ENCODE measurements at places on chromosomes 1 and 21. TPM values are rescaled to one million over a fixed set of nuclear protein-coding genes. Genes with fewer than 3 reads are reported as not detected.
A peak's percentile ranks its signal among the peaks of the same experiment; 100 is the strongest.

- DNase-seq = no peak
These were observed 35.1 kb downstream of the IL6R start for GRCh38 chr1:154440036-154440804.

DNA sequence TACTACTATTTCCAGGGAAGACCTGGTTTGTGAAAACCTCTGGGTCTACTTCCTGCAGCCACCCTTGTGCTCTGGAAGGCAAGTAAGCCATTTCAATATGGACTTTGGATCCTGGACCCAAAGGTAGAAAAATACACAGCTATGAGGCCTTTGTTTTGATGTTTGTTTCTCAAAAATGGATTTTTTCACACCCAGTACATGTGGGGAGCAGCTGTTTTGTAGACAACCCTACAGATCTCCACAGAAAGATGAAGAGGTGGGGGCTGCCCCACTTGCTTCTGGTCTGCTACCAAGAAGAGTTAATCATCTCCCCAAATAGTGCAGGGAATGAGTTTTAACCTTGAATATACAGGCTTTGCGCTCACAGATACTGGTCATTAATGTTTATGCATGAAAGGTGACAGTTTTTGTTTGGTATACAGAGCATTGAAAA lies 29.2 kb downstream of the ZNF281 start:
- no peak for DNase-seq

DNA sequence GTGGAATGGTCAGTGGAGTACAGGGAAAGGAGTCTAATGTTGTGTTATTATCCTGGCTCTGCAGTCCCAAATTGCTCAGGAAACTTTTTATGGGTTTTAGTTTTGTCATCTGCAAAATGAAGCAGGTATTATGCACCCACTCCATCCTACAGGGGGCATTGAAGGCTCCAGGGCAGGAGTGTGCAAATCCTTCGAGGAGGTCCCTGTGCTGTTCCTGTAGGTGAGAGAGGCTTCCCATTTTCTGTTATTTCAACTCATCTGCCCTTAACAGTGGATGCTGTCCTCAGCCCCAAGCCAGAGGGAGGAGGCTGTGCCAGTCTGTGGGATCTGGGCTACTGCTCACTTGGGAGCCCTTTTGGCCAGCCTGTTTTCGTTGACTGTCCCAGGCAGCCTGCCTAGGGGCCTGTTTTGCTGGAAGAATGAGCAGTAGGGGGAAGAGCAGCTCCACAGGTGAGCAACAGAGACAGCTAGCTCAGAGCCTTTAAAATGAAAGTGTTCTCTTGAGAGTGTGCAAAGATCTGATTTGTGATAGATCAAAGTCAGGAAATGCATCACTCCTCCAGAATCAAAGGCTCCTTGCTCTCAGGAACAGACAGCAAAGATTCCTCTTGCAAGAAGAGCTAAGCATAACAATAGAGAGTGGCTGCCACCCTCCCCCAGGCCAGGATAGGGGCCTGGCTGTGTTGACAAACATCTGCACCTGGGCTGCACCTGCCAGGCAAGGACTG lies 317.6 kb upstream of the PROX1 start:
- no peak for DNase-seq

DNA sequence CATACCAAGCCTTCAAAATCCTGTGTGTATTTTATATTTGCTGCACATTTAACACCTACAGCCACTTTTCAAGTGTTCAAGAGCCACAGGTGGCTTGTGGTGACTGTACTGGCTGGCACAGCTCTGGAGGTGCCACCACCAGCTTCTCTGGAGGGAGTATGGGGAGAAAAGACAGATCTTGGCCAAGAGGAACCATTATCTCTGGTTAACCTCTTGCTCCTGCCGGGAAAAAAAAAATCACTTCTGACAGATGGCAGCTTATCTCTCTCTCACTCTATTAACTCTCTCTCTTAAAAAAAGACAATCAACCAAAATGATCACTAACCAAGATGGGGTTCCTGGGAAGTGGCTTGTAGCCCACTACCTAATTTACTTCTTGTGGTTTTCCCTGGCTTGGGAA lies 1.2 kb upstream of the RIIAD1 start:
- no peak for DNase-seq

GRCh38 chr21:30676737-30677136 lies 34.1 kb downstream of the KRTAP20-3 start:
- DNase-seq = no peak

DNA sequence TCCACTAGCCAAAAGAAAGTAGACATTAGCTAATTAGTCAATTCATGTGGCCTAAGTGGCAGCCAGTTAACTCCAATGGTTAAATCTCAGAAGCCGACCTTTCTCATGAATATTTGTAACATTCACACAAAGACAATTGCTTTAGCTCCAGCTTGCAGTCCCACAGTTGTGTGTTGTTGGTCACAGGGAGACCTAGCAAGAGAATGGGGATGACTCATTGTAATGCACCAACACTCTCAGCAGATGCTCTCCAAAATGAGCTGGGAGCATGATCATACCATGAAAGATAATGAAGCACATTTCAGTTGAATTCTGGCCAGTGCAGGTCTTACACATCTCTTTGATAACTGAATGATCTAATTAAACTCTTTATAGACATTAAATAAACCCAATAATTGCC lies 160.4 kb downstream of the HLX start:
- DNase-seq = no peak

DNA sequence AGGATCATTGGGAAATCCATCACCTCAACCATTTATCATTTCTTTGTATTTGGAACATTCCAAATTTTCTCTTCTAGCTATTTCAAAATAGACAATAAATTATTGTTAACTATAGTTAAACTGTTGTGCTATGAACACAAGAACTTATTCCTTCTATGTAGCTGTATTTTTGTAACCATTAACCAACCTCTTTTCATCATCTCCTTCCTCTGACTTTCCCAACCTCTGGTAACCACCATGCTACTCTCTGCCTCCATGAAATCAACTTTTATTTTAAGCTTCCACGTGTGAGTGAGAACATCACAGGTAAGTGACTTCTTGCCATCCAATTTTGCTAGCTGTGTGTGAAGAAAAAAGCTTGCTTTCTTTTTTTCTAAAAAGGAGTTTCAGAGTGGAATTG lies 418 bp downstream of the IFI44L start:
- DNase-seq = no peak

DNA sequence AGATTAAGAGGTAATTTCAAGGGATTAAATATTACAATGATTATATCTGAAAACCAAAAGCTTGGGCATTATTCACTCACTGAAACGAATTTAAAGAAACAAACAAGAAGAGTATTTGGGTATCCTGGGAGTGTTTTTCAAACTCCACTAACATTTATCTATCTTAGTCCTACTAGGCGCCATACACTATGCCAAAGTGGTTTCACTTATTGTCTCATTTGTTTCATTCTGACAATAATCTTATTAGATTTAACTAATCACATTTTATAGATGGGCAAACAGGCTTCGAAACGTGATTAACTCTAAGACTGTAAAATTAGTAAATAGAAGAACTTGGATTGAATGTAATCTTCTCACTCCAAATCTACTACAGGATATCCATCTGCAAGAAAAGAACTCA lies 25.4 kb downstream of the ASH1L start:
- DNase-seq = no peak

- DNase-seq = no peak
These were observed 3.7 kb upstream of the SETD4 start for GRCh38 chr21:36064085-36064460.

DNA sequence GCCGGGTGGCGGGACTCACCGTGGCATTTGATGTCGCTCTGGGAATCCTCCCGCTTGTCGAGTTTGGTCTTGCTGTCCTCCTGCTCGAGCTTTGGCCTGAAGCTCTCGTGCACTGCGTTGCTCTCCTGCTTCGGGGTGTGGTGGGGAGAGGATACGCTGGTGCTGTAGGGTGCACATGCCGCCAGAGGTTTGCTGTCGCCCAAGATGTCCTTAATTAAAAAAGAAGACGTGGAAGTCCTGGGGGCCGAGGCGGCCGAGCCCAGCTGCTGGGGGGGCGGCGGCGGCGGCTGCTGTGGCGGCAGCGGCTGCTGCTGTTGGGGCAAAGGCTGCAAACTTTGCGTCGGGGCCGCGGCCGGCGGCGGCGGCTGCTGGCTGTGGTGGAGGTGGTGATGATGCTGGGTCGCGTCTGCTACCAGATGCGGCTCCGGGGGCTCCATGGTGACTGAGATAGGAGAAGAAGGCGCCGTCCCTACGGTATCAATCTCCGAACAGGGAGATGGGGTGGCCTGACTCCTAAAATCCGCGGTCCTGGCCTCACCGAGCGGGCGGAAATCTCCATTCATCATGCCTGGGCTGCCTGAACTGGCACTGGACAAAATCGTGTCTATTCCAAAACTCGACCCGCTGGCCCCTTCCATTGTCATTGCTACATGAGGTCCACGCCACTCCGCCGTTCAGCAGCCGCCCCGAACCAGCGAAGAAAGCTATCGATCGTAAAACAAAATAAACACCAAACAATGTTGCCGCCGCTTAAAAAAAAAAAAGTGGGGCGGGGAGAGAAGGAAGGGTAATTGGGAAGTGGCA lies at the start of gene BARHL2:
Gene BARHL2, minus strand, starts transcription at position 751 of the 804 bp plus-strand sequence. Its CDS starts 107 bp downstream, at position 644.
- DNase-seq = no peak

DNA sequence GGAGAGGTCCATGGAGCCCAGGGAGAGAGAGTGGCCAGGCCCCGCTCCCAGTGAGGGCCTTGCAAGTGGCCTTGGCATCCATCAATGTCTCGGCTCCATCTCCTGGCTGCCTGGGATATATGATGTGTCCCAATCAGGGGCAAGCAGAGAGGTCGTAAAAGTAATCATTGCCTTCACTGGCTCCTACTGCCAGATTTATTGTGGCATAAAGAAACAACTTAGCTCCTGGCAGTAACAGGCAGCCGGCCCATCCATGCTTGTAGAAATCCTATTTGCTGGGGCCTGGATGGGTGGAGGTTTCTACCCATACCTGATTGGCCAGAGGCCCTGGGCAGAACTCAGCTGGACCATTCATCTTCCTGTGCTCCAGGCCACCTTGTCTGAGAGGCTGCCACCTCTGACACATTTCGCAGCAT lies 272.6 kb downstream of the MATN1 start:
- DNase-seq = no peak

DNA sequence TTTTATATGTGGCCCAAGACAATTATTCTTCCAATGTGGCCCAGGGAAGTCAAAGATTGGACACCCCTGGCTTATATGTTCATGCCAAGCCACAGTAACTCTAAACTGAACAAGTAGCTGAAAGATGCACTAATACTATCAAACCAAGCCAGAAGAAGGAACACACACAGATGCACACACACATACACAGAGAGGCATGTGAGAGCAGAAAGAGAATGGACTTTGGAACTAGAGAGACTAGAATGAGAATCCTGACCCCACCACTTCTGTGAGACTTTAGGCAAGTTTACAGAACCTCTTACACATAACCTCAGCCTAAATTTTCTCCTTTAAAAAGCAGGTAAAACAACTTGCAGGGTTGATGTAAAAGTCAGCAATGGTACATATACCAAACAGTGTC lies 11.2 kb upstream of the TMEM81 start:
- DNase-seq = no peak

GRCh38 chr1:115229016-115229415 lies 109.0 kb downstream of the NGF start:
- DNase-seq = no peak

DNA sequence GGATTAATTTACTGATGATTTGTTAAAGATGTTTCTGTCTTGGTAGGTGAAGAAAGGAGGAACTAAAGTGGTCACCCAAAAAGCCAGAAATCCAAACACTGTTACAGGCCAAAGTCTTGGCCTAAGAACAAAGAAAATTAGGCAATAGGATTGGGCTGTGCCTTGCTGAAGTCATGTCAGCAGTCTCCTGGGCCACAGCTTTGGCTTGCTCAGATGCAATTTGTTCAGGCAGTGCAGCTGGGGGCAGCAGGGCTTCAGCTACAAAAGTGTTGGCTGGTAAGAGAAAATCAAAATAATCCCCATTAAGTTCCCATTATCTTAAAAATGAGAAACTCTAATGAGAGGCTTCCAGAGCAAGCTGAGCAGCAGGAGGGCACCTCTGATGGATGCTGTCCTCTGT lies 14.0 kb upstream of the RAP1A start:
- DNase-seq = peak; percentile 78

- DNase-seq = no peak
These were observed 203.9 kb upstream of the PROX1 start for GRCh38 chr1:213783893-213784292.

DNA sequence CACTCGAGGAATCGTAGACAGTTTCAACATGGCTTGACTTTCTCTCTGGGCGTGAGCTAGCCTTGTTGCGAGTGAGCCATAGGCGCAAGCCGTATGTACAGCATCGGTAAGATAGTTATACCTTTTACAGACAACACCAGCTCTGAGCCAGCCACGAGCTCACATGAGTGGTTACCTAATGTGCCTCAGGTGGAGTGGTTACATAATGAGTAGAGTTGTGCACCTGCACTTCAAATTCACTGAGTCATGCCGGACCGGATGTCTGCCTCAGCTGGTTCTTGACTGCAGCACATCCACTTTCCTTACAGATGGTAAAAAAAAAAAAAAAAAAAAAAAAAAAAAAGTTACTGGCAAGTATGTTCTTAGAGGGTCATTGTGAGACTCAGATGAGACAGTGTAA lies 360.4 kb upstream of the NR5A2 start:
- DNase-seq = no peak

- no peak for DNase-seq
These were observed 2.2 kb upstream of the KCNA3 start for GRCh38 chr1:110676970-110677369.

DNA sequence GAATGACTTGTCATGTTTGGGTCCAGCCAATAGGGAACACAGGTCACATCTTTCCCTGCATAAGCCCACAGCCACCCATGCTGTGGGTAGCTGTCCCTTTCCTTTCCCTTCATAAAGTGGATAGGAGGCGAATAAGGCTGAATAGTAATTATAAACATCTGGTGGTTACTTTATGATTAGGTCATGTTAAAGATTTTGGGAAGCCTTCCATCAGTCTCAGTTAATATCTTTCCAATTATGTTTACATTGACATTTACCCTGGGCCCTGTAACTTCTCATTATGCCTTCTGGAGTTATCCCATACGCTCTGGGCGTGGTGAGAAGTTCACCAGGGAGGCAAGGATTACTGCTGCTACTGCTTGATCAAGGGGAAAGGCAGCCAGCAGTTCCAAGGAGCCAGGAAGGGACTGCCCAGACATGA lies 197.2 kb downstream of the HLX start:
- no peak for DNase-seq

LCE1A gene
- total RNA-seq = not detected

KAZN gene
- 3.7 TPM for total RNA-seq

HEYL gene
- total RNA-seq = 16.9 TPM

SELENBP1 gene
- 119 TPM for total RNA-seq

BRDT gene
- total RNA-seq = not detected

RNF220 gene
- total RNA-seq = 72.5 TPM

IL22RA1 gene
- 0.16 TPM for total RNA-seq

LRRC8C gene
- total RNA-seq = 5.9 TPM

P3R3URF gene
- not detected for total RNA-seq

TBX19 gene
- total RNA-seq = 0.40 TPM

PROK1 gene
- not detected for total RNA-seq

IFNLR1 gene
- 2.8 TPM for total RNA-seq

CELA3B gene
- not detected for total RNA-seq
